ENCODE measurements at places on chromosomes 16 and 17. TPM values are rescaled to one million over a fixed set of nuclear protein-coding genes. Genes with fewer than 3 reads are reported as not detected.

KRTAP9-8 gene
- total RNA-seq = not detected

IGF2BP1 gene
- 0.91 TPM for total RNA-seq

RHBDL3 gene
- total RNA-seq = 4.0 TPM

ATMIN gene
- 46.7 TPM for total RNA-seq

ZSCAN10 gene
- total RNA-seq = 0.76 TPM

WFDC1 gene
- 0.42 TPM for total RNA-seq

GPR179 gene
- 0.17 TPM for total RNA-seq

GRCh38 chr17:42759982-42760651, 910 bp upstream of the RAMP2 start:
- H3K27me3 ChIP-seq = no peaks in the 10 kb centered on the region
- DNase-seq = no peak
- no peaks in the 10 kb centered on the region for H3K36me3 ChIP-seq
- peaks cover 8% of the 10 kb centered on the region for H3K4me1 ChIP-seq

GRCh38 chr17:28369684-28370034, 448 bp downstream of the VTN start:
- peaks cover 11% of the 10 kb centered on the region for H3K4me1 ChIP-seq
- H3K4me3 ChIP-seq = no peak overlapping the region
- H3K27ac ChIP-seq = no peak overlapping the region
- DNase-seq = no peak

DNA sequence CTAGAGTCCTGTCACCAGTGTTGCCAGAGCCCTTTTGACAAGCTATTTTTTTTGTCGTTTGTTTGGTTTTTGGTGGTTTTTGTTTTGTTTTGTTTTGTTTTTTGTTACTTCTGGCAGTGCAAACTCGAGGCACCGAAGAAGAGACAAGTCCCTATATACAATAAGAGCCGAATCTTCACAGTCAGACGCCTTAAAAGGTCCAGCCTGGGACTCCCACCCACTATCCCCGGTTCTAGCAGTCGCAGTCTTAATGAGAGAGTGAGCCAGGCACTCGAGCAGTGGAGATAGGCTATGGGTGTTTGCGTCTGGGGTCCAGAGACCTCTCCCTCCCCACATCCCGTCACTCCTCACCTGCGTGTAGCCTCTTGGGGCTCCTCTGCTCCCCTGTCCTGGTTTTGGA, 1.9 kb downstream of the OR1F1 start:
- H3K27ac ChIP-seq = no peak overlapping the region
- H3K4me3 ChIP-seq = no peak overlapping the region
- H3K36me3 ChIP-seq = no peaks in the 10 kb centered on the region
- no peaks in the 10 kb centered on the region for H3K27me3 ChIP-seq

DNA sequence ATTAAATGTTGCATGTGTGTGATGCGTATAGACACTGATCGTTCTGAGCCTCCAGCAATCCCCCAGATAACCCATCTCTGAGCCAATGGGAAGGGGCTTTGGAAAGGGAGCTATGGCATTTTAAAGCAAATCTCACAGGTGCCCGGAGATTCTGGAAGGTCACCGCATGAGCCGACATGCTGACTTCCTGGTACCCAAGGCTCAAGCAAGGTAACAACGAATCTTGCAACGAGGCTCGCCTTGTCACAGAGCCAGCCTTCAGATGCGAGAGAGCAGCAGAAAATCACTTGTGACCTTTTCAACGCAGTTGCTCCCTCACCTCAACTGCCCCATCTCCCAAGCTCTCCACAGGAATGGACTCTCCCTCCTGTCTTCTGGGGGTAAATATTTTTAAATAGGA, 154.8 kb upstream of the CDH5 start:
- DNase-seq = no peak
- no peak overlapping the region for H3K27ac ChIP-seq
- H3K36me3 ChIP-seq = no peaks in the 10 kb centered on the region
- H3K27me3 ChIP-seq = peaks cover 17% of the 10 kb centered on the region

- H3K4me3 ChIP-seq = peak overlapping the region; percentile 52
- peaks cover 61% of the 10 kb centered on the region for H3K4me1 ChIP-seq
- DNase-seq = no peak
- H3K36me3 ChIP-seq = no peaks in the 10 kb centered on the region
- H3K27me3 ChIP-seq = no peaks in the 10 kb centered on the region
Measured at GRCh38 chr17:17840751-17841591, 4.2 kb upstream of the SREBF1 start.

DNA sequence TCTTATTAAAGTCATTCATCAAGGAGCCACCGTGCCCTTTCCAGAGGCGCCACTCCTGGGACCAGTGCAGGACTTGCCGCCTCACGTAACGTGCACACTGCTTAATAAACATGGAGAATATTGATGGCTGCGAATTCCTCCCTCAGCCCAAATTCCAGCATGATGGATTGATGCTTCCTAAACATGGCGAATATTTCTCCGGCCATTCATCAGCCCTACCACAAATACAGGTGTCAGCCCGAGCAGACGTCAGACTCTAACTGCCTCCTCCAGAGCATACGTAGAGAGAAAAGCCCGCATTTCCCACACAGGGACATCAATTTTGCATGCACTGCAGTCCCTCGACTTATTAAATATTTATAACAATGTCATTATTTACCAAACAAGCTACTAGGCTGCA, 97.0 kb downstream of the USP31 start:
- H3K4me3 ChIP-seq = no peak overlapping the region
- no peaks in the 10 kb centered on the region for H3K4me1 ChIP-seq
- H3K27ac ChIP-seq = no peak overlapping the region
- no peak for DNase-seq

GRCh38 chr16:64968539-64968938, 153.3 kb downstream of the CDH11 start:
- no peaks in the 10 kb centered on the region for H3K27me3 ChIP-seq
- no peaks in the 10 kb centered on the region for H3K36me3 ChIP-seq
- no peaks in the 10 kb centered on the region for H3K4me1 ChIP-seq
- H3K4me3 ChIP-seq = no peak overlapping the region
- H3K27ac ChIP-seq = no peak overlapping the region

- H3K27ac ChIP-seq = no peak overlapping the region
- H3K27me3 ChIP-seq = peaks cover 5% of the 10 kb centered on the region
- H3K4me1 ChIP-seq = no peaks in the 10 kb centered on the region
- no peak for DNase-seq
- H3K36me3 ChIP-seq = no peaks in the 10 kb centered on the region
Measured at GRCh38 chr16:55836158-55836611, 3.3 kb upstream of the CES1 start.

DNA sequence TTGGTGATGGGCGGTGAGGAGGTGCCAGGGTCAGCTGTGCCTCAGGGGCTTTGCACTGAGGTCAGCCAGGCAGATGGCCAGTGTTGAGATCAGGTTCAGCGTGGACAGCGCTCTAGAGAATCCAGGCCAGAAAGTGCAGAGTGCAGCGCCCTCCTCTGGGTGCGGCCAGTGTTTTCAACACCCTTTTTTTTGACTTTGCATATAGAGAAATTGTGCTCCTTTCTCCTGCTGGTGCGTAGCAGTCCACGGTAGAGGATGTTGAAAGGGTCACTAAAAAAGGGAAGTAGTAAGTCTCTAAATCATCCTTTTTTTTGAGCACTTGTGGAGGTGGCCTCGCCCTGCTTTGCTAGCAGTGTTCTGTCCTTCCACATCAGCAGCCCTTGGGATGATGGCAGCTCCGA, 53.9 kb downstream of the BANP start:
- no peak overlapping the region for H3K27ac ChIP-seq
- no peaks in the 10 kb centered on the region for H3K4me1 ChIP-seq
- no peaks in the 10 kb centered on the region for H3K36me3 ChIP-seq
- DNase-seq = no peak
- H3K27me3 ChIP-seq = no peaks in the 10 kb centered on the region

GRCh38 chr17:37317867-37318266, 57.9 kb upstream of the C17orf78 start:
- H3K36me3 ChIP-seq = peaks cover 5% of the 10 kb centered on the region
- no peak overlapping the region for H3K4me3 ChIP-seq
- no peaks in the 10 kb centered on the region for H3K4me1 ChIP-seq
- no peak overlapping the region for H3K27ac ChIP-seq
- no peaks in the 10 kb centered on the region for H3K27me3 ChIP-seq
- DNase-seq = no peak

Measured in HCT116 (cell line).